Common myeloid progenitor, CD34-positive (primary cell): ENCODE measurements at places on chromosomes 12 and 14.

GRCh38 chr12:113162102-113163029 is 12.8 kb downstream of the CFAP73 start:
- no peak for DNase-seq

GRCh38 chr12:132243596-132244310 is 85.6 kb downstream of the GALNT9 start:
- no peak for DNase-seq

DNA sequence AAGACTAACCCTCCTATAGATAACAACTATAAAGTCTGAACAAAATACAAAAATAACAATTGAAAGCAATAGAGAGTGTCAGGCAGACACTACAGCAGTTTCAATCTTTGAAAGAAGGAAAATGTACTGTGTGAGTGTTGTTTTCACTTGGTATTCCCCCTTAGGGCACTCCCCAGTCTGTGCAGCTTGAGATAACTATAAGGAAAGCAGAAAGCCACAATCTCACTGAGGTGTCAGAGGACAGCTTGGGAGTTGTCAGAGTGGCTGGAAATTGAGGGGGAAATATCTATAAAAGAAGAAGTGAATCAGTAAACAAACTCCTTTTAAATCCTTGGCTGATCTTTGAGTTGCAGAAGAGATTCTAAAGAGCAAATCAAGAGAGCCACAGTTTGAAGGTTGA is 364.8 kb downstream of the NELL2 start:
- DNase-seq, result no peak

GRCh38 chr12:23049180-23049579 is 424.2 kb downstream of the ETNK1 start:
- peak; percentile 9 for DNase-seq

GRCh38 chr12:109053382-109054123 is 1.2 kb downstream of the USP30 start:
- peak; percentile 68 for DNase-seq

DNA sequence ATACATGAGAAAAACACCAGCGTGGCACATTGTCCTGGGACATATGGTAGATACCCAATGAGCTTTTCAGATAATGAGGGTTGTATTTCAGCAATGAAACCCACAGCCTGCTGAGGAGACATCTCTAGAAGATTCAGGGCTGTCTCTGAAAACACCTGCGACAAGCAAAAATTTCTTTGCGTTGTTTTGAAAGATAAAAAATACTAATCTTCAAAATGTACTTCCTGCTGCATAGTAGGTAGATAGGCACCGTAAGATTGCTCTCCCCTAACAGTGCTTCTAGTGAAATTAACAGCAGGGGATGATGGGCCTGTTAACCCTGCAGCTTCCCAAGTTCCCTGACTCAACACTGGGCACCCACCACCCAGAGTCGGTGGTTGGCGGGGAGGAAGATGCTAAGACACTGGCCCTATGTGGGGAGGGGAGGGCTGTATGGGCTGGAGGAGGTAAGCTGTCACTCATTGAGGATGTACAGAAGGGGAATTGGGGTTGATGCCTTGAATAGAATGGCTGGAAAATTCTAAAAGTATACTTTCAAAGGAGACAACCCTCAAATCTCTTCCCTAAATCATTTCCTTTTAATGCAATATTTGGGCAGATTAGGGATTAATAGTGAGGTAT is 20.0 kb downstream of the ZFP36L1 start:
- DNase-seq, result no peak

DNA sequence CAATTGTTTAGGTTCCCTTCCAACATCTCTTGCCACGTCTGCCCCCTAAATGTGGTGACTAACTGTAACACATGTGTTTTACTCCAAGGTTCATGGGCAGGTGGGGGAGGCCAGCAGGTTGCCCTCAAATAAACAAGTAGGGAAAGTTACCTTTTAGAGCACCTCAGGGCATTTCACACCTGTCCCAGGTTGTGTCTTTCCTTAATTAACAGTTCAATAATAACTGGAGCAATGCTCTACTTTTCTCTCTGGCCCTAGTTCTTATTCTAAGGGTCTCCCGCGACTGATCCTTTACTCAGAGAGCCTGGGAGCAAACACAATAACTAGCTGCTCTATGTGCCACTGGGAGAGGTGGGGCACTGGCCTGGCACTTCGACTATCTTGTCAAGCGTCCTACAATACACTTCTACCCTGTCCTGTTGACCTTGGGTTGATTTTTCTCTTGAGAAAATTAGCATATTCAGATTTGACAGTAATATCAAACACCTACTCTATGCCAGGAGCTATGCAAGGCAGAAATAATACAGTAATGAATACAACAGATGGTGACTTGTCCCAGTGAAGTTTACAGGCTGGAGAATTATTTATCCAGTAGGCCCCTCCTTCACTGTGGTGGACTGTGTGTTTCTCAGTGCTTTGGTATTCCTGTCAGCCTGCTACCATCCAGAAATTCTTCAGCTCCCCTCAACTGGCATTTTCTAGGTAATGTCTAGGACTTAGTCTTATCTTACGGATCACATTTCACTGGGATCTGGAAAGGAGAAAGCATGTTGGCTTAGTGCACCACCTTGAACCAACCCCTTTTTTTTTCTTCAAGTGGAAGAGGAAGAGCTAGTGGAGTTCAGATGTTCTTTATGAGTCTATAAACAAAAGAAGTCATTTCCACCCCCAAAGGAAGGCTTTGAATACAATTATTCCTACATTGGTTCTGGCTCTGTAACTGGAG is 202.6 kb downstream of the CRADD start:
- DNase-seq, result no peak

DNA sequence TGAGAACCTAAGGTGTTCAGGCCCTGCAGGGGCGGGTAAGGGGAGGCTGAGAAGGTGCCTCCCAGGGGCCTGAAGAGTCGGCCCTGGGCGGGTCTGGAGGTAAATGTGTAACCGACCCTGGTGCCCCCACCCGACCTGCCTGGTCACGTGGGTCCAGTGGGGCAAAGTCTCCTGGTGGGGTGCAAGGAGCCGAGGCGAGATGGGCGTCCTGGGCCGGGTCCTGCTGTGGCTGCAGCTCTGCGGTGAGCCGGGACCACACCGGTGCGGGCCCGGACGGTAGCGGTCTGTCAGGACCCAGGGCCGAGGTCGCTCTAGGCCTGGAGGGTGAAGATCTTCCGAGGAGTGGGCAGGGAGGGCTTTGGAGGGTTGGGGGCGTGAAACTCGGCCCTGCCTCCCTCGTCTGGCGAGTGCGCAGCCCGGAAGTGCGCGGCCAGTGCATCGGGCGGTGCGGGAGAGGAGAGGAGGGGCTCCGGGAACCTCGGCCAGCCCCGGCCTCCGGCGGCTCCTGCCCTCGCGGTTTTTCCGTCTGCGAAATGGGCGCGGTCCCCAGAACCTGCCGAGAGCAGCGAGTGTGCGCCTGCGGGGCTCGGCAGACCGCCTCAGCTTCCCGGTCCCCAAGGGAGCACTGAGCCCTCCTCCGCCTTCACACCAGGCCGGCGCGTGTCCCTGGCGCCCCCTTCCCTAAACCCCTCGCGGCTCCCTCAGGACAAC is at the start of gene AMN:
Gene AMN (plus strand): TSS at position 174 of the 711 bp plus-strand sequence. CDS start 26 bp downstream, at position 200.
- DNase-seq, result no peak
